ENCODE measurements at places on chromosomes 5 and 9.

DNA sequence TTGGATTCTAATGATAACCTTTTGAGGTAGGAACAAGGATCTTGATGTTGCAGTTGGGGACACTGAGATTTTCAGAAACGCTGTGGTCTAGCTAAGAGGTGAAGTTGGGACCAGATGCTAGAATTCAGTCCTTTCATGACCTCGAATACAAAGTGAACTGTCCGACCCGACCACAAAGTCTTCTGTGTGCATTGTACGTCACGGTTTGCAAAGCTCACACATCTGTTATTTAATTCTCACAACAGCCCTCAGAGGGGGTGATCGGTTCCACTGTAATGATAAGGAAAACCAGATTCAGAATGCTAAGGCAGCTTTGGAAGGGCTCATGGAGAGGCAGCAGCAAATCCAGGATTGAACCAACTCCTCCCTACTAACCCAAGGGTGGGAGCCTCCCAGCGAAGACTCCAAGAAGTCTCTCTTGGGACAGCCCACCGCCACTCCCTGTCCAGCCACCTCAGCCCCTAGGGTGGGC is 16.6 kb upstream of the KIF12 start:
- no peak for DNase-seq

- peak; percentile 54 for DNase-seq
Observed at GRCh38 chr5:135999406-136000139, 29.2 kb upstream of the TGFBI start.

- peak; percentile 8 for DNase-seq
Observed at GRCh38 chr5:113806250-113806649, 292.8 kb downstream of the YTHDC2 start.

DNA sequence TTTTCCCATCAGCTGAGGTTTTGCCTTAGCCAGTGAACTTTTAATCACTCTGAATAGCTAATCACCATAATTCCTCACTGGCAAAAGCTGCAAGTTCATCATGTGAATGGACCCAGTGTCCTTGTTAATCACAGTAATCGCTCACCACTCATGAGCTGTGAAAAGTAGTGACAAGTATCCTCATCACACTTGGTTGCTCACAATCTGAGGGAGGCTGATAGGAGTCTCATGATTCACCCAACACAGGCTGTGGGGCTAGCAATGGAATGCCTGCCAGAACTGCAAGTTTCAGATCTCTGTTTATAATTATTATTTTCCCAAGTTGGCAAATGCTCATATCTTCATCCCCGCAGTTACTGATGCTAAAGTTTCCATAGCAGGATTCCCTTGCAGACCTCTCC is 467.2 kb downstream of the KIF4B start:
- DNase-seq: no peak

DNA sequence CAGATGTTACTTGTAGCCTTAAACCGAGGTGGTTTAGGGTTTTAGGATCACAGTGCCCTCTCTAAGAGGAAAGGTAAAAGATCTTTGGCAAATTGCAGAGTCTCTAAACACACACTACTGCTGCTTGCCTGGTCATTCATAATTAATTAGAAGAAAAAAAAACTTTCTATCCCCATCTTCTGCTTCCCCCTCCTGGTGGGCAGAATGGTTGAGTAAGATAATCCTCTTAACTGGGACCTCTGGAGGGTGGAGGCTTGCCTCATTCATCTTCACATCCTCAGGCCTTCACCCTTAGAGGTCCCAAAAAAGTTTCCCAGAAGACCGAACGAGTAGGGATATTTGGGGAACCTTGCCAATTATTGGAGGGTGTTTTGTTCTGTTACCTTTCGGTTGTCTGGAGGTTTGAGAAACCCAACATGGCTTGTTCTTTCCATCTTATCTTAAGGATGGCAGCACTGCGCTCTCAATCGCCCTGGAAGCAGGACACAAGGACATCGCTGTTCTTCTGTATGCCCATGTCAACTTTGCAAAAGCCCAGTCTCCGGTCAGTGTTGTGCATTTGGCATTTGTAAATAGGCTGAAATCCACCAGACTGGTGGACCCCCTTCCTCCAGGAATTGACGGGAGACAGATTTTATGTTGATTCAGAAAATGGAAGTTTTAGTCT is 97.3 kb upstream of the DMRT1 start:
- no peak for DNase-seq

- peak; percentile 65 for DNase-seq
Observed at GRCh38 chr9:77433675-77434445, 214.3 kb downstream of the GNA14 start.

DNA sequence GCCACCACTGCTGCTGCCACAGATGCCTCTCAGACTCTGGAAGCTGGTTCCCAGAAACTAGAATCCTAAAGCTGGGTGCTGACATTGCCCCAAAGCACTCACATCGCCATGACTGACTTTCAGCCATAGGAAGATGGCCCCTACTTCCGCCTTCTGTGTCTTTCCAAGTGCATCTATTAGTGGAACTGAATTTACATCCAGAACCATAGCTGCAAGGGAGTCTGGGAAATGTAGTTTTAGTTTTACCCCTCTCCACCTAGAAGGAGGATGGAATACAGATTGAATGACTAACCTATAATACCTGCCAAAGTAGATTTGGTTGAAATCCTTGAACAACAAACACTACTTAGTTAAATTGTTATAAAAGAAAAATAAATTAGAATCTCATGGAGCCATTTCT is 118.8 kb downstream of the RASGRF2 start:
- no peak for DNase-seq
